ENCODE measurements at places on chromosomes 3 and 15. TPM values are rescaled to one million over a fixed set of nuclear protein-coding genes. Genes with fewer than 3 reads are reported as not detected.

The GNAT1 gene
- not detected for total RNA-seq

The AGBL1 gene
- total RNA-seq: not detected

The MST1R gene
- total RNA-seq: 5.3 TPM

The TMEM207 gene
- not detected for total RNA-seq

The CHRNA7 gene
- 4.4 TPM for total RNA-seq

DNA sequence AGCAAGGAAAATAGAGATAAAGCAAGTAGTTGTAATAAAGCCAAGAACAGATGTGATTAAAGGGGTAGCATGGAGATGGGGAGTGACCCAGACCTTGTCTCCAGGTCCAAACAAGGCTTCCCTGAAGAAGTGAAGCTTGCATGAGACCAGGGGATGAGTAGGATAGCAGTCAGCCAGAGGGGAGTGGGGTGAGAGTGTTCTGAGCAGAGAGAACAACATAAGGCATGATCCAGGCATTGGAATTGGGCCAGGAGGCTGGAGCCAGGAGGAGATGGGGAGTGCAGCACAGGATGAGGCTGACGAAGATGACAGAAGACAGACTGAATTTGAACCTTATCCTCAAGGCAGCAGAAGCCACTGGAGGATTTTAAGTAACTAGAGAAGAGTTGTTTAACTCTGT, 7.2 kb downstream of the TMOD2 start:
- DNase-seq: no peak
- H3K4me3 ChIP-seq: no peak overlapping the region
- peaks cover 3% of the 10 kb centered on the region for H3K4me1 ChIP-seq
- no peaks in the 10 kb centered on the region for H3K36me3 ChIP-seq
- H3K27me3 ChIP-seq: no peaks in the 10 kb centered on the region

DNA sequence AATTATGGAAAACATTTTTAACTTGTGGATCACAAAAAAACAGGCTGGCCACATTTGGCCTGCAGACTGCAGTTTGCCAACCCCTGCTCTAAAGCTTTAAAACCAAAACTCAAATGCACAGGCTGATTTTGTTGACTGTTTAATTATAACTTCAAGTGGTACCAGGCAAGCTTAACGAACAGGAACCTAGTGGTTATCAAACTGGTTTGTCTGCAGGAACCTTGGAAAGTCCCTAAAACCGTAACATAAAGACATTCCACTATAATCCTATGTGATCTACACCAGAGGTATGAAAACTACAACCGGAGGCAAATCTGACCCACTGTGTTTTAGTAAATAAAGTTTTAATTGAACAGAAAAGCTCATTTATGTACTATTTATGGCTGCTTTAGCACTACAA, 52.4 kb downstream of the TBL1XR1 start:
- no peaks in the 10 kb centered on the region for H3K27me3 ChIP-seq
- H3K4me1 ChIP-seq: peaks cover 2% of the 10 kb centered on the region
- DNase-seq: no peak
- H3K27ac ChIP-seq: no peak overlapping the region

- DNase-seq: no peak
- no peak overlapping the region for H3K27ac ChIP-seq
- H3K27me3 ChIP-seq: no peaks in the 10 kb centered on the region
- H3K36me3 ChIP-seq: no peaks in the 10 kb centered on the region
- no peaks in the 10 kb centered on the region for H3K4me1 ChIP-seq
Measured at GRCh38 chr15:70274255-70274880, 176.7 kb upstream of the TLE3 start.

DNA sequence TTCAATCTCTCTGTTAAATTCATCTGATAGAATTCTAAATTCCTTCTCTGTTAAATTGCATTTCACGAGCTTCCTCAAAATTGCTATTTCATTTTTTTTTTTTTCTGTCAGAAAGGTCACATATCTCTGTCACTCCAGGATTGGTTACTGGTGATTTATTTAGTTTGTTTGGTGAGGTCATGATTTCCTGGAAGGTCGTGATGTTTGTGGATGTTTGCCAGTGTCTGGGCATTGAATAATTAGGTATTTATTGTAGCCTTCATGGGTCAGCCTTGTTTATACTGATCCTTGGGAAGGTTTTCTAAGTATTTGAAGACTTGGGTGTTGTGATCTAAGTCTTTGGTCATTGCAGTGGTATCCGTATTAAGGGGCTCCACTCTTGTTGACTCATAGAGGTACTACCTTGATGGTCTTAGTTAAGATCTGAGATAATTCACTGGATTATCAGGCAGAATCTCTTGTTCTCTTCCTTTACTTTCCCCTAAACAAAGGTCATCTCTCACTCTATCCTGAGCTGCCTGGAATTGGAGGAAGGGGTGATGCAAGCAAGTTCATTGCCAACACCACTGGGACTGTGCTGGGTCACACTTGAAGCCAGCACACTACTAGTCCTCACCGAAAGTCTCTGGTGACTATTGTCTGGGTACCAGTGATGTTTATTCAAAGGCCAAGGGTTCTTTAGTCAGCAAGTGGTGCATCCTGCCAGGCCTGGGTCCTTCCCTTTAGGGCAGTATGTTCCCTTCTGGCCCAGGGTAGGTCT, 231.1 kb downstream of the GBE1 start:
- no peaks in the 10 kb centered on the region for H3K27me3 ChIP-seq
- DNase-seq: no peak
- no peaks in the 10 kb centered on the region for H3K4me1 ChIP-seq
- H3K27ac ChIP-seq: no peak overlapping the region
- no peaks in the 10 kb centered on the region for H3K36me3 ChIP-seq

Measured in H9 (cell line).